ENCODE measurements at places on chromosomes 12 and 14. TPM values are rescaled to one million over a fixed set of nuclear protein-coding genes. Genes with fewer than 3 reads are reported as not detected.

DNA sequence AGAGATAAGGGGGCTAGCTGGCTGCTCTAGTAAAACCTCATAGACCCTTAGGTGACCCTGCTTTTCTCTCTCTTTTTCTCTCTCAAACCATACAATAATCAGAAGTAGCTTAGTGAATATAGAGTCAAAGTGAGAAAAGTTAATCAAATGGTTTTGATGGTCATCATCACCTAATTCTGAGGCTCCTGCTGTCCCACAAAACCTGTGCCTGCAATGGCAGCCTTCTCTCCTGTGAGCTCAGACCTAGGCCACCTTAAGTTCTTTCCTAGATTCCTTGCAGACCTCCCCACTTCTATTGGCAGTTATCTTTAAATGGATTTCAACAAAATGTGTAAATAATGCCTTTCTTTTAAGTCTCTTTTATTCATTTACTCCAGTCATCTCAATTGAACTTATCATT lies 1.5 kb upstream of the RPAP3 start:
- DNase-seq, result no peak

GRCh38 chr12:6493497-6494257 lies at the start of gene NCAPD2:
NCAPD2 (plus strand) TSS chr12:6494102; CDS start chr12:6495099, 997 bp downstream.
- peak; percentile 95 for DNase-seq

The CLBA1 gene
- total RNA-seq, result 19.3 TPM

The GPD1 gene
- 0.27 TPM for total RNA-seq

The INHBE gene
- total RNA-seq, result not detected

The CIROP gene
- total RNA-seq, result not detected

All from prostate gland (tissue), 2 donors.